ENCODE measurements at places on chromosomes 6 and 20.

- peak; percentile 82 for DNase-seq
Measured at GRCh38 chr6:84764332-84765049, at the start of gene TBX18. Gene TBX18 (minus strand): TSS chr6:84764598. CDS start chr6:84764181, 417 bp downstream.

- no peak for DNase-seq
Measured at GRCh38 chr6:38184585-38185080, 365.1 kb downstream of the ZFAND3 start.

GRCh38 chr6:113049190-113049589 lies 702.1 kb downstream of the RFPL4B start:
- DNase-seq, result no peak

GRCh38 chr6:134481966-134482365 lies 164.1 kb upstream of the SGK1 start:
- no peak for DNase-seq

DNA sequence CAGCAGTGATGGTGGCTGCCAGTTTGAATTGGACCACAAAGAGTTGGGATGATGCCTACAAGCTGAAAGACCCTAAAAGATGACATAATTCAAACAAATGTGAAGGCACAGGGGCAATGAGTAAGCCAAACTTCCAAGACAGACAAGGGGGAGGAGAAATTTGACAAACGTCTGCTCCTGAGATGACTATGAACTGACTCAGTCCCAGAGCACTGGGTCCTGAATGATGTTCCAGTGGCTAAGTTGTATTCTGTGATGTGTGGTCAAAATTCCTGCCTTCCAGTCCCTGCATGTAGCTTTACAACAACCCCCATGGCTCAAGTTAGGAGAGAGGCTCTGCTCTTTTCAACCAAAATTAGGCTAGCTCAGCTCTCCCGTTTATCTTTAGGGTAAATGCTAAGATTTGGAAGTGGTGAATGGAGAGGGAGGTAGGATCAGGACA lies 86.1 kb upstream of the SIRPA start:
- DNase-seq, result no peak

GRCh38 chr20:61970357-61970756 lies 95.3 kb downstream of the TAF4 start:
- DNase-seq, result no peak

DNA sequence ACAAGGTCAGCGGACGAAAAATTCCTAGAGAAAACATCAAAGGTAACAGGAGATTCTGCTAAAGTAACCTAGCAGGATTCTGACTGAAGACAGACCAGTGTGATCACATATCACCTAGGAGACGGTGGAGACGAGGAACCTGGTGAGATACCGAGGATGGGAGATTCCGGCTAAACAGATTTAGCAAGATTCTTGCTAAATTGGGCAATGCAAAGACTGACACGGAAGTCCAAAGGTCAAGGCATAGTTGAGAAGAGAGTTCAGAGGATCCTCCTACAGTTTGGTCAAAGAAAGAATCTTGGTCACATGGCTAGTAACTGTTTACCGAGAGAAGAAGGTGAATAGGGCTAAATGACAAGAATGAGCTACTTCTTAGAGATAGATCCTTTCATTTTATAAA lies 61.1 kb downstream of the TMEM170B start:
- no peak for DNase-seq

Data from uterus (tissue), 4 donors.